Left lung (tissue), 14 donors: ENCODE measurements at places on chromosomes 1 and 21. TPM values are rescaled to one million over a fixed set of nuclear protein-coding genes. Genes with fewer than 3 reads are reported as not detected.

DNA sequence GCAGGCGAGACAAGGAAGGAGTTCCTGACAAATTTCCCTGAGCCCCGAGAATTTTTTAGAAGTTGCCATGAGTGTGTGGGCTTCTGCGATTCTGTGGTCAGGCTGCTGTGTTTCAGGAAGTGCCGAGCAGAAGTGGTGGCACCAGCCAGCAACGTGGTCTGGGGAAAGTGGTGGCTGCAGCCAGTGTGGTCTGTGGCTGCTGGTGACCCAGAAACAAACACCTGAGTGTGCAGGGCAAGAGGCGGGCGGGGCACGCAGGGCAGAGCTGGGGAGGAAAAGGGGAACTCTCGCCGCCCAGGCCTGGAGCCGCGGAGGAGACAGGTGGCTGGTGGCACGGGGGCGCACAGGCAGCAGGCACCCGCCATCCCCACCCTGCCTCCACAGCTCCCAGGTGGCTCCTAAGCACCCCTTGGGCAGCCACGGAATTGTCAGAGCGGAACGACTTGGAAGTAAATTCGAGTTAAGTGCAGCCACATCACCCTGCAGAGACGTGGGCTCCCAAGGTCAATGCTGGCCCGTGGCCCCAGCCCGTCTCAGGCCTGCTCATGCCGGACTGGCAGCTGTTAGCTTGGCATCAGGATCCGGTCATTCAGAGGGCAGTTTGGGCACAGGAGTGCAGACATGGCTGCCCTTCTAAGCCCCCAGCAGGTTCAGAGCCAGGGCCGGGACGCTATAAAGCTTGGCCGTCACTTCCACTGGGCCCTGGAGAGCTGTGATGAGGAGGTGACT is 25.1 kb downstream of the PRDM16 start:
- peaks cover 51% of the 10 kb centered on the region for H3K27me3 ChIP-seq
- no peak overlapping the region for H3K27ac ChIP-seq
- DNase-seq, result no peak
- H3K4me3 ChIP-seq, result no peak overlapping the region
- H3K4me1 ChIP-seq, result no peaks in the 10 kb centered on the region

Gene AQP10
- 0.34 TPM for total RNA-seq

Gene THEM5
- total RNA-seq, result not detected

Gene VAV3
- total RNA-seq, result 7.3 TPM

Gene STRIP1
- 33.9 TPM for total RNA-seq

DNA sequence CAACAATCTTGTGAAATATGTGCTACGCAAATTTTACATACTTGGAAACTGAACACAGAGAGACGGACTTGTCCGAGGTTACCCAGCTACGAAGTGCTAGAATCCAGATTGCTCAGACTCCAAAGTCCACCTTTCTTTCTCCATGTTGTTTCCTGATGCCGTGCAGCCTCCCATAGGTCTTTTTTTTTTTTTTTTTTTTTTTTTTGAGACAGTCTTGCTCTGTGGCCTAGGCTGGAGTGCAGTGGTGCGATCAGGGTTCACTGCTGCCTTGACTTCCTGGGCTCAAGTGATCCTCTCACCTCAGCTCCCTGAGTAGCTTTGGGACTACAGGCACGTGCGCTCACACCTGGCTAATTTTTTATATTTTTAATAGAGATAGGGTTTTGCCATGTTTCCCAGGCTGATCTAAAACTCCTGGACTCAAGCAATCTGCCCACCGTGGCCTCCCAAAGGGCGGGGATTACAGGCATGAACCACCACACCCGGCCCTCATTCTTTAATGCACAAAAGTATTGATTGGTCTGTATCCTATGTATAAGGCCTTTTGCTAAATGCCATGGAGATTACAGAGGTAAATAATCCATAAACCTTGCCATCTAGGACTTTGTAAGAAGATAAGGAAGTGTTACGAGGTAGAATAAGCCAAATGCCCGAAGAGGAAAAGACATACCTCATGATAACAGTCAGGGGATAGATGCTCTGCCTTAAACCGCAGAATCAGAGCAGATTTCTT is 92.8 kb downstream of the C1orf21 start:
- H3K4me1 ChIP-seq, result peaks cover 16% of the 10 kb centered on the region
- H3K36me3 ChIP-seq, result no peaks in the 10 kb centered on the region
- no peak for DNase-seq
- H3K4me3 ChIP-seq, result no peak overlapping the region
- no peak overlapping the region for H3K27ac ChIP-seq

- H3K36me3 ChIP-seq, result no peaks in the 10 kb centered on the region
- H3K27ac ChIP-seq, result no peak overlapping the region
- H3K4me3 ChIP-seq, result peak overlapping the region; percentile 48
- H3K27me3 ChIP-seq, result peaks cover 84% of the 10 kb centered on the region
Observed at GRCh38 chr1:245153552-245154428, 995 bp upstream of the KIF26B start.

DNA sequence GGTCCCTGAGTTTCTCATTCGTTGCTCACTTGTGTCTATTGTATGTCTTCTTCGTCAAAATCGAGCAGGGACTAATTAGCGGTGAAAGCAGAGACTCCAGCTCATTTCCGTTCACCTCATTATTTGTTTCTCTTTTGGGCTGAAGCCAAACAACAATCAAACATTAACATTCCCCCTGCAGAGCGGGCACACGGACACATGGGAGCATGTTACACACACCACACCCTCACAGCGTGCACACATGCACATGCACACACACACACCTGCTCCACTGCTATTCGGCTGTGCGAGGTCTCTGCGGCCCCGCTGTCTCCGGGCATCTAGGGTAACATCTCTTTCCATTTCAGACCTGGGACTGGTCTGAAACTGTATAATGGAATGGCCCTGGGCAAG is 58.5 kb upstream of the LRRC8D start:
- DNase-seq, result peak; percentile 13
- peak overlapping the region; percentile 14 for H3K27ac ChIP-seq
- H3K27me3 ChIP-seq, result no peaks in the 10 kb centered on the region
- peaks cover 61% of the 10 kb centered on the region for H3K4me1 ChIP-seq
- no peaks in the 10 kb centered on the region for H3K36me3 ChIP-seq
- peak overlapping the region; percentile 28 for H3K4me3 ChIP-seq

GRCh38 chr1:88698764-88699163 is 14.7 kb downstream of the PKN2 start:
- peaks cover 5% of the 10 kb centered on the region for H3K4me1 ChIP-seq
- no peaks in the 10 kb centered on the region for H3K36me3 ChIP-seq
- no peak for DNase-seq
- no peak overlapping the region for H3K27ac ChIP-seq

- no peaks in the 10 kb centered on the region for H3K4me1 ChIP-seq
- DNase-seq, result no peak
- H3K27ac ChIP-seq, result no peak overlapping the region
- no peaks in the 10 kb centered on the region for H3K36me3 ChIP-seq
Observed at GRCh38 chr1:228184152-228184551, 18.5 kb downstream of the IBA57 start.

- H3K27me3 ChIP-seq, result no peaks in the 10 kb centered on the region
- H3K4me1 ChIP-seq, result no peaks in the 10 kb centered on the region
- H3K36me3 ChIP-seq, result no peaks in the 10 kb centered on the region
- H3K4me3 ChIP-seq, result no peak overlapping the region
Observed at GRCh38 chr1:205144046-205144720, 22.4 kb upstream of the RBBP5 start.

DNA sequence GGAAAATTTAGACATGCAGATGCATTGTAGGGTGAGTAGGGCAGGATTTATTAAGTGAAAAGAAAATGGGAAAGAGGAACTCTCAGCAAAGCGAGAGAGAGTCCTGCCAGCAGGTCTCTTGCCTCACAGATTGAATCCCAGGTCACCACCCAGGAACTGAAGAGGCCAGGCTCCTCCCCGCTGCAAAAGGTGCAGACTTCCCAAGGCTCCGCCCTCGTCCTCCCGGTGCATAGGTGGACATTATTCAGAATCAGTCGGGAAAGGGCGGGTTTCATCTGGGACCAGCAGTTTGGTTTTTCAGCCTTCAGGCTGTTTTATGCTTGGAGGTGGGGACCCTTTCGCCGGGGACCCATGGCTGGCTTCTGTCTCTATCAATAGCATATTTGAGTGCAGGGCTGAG is 41.6 kb upstream of the APP start:
- no peak overlapping the region for H3K27ac ChIP-seq
- no peaks in the 10 kb centered on the region for H3K4me1 ChIP-seq
- no peaks in the 10 kb centered on the region for H3K27me3 ChIP-seq
- no peak overlapping the region for H3K4me3 ChIP-seq

Gene ELAPOR1
- 6.3 TPM for total RNA-seq

Gene OR10J1
- total RNA-seq, result not detected

- H3K4me1 ChIP-seq, result no peaks in the 10 kb centered on the region
- no peaks in the 10 kb centered on the region for H3K27me3 ChIP-seq
- no peak for DNase-seq
- H3K36me3 ChIP-seq, result no peaks in the 10 kb centered on the region
Observed at GRCh38 chr1:189708674-189709073, 769.0 kb downstream of the BRINP3 start.

GRCh38 chr21:39971956-39972355 is 104.7 kb downstream of the PCP4 start:
- no peak for DNase-seq
- H3K4me3 ChIP-seq, result no peak overlapping the region
- no peaks in the 10 kb centered on the region for H3K27me3 ChIP-seq
- no peak overlapping the region for H3K27ac ChIP-seq

Gene WLS
- 85.7 TPM for total RNA-seq

DNA sequence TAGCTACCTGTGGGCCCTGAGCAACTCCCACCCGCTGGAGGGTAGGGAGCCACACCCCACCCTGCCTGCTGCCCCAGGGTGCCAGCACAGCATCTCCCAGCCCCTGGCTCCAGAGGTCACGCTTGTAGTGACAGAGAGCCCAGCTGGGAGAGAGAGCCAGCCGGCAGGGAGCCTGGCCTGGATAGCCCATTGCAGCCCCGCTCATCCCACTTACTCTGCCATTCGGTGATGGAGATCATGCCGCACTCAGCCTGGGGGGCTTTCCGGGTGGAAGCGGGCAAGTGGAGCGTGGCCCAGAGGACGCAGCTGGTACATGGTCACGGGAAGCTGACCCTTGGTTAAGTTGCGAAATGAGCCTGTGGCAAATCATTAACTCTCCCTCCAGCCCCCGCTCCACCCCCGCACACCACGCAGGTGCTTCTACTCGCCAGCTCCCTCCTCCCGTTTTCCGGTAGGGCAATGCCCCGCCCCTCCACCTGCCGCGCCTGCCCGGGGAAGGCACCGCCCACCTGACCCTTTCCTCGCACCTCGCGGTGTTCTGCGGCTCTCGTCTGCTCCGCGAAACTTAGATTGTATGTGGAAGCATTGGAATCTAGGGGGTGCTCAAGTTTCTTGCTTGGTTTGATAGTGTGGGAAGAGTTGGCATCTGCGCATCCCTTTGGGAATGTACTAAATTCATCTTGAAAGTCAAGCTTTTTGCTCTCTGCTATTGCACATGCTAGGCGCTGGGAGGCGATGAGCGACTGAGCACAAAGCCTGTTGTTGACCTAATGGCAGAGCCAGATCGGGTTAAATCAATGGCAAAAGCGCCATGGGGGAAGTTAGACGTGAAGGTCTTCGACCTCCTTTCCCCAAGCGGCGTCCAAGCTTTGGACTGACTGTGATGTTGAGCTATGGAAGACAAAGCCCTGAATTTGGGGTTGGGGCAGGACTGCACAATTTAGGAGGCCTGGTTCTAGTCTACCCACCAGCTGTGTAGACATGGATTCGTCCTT is at the start of gene GOLT1A:
Gene GOLT1A (minus strand): TSS at position 321 of the 995 bp plus-strand sequence. CDS start 82 bp downstream, at position 239.
- H3K4me1 ChIP-seq, result peaks cover 7% of the 10 kb centered on the region
- peak; percentile 70 for DNase-seq
- no peak within 1 kb of the TSS for H3K27ac ChIP-seq
- H3K27me3 ChIP-seq, result peaks cover 10% of the 10 kb centered on the region
- H3K4me3 ChIP-seq, result peak within 1 kb of the TSS; percentile 19

- DNase-seq, result no peak
- H3K4me1 ChIP-seq, result no peaks in the 10 kb centered on the region
- H3K27ac ChIP-seq, result no peak overlapping the region
Observed at GRCh38 chr1:31869449-31869848, 53.6 kb upstream of the SPOCD1 start.
